ENCODE measurements at places on chromosomes 11 and 22.

GRCh38 chr11:118842369-118842768 lies 41.3 kb upstream of the CXCR5 start:
- no peak for DNase-seq

DNA sequence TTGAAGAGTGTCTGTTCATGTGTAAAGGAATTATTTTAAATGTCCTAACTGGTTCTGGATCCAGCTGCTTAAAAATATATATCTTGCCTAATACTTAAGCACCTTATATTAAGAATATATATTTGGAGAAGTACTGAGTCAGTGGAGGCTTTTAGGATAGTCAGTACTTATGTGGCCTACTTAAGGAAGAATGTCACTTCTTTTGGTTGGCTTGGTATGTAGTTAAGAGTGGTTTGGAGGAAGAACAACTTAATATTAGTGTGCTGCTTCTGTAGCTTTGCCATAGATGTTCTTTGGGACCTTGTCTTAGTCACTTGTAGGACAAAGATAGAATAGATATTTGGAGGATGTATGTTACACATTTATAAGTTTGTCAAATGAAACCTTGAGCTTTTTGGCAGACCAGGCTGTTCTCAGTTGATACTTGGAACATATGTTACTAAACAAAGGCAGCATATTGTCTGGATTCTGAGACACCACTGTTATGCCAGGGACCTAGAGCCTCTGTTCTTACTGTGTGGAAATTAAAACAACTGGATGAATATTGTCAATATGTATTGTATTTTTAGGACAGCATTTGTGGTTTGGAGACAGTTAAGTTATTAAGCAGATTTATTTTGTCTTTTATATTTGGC lies 4.9 kb downstream of the HIPK3 start:
- no peak for DNase-seq

DNA sequence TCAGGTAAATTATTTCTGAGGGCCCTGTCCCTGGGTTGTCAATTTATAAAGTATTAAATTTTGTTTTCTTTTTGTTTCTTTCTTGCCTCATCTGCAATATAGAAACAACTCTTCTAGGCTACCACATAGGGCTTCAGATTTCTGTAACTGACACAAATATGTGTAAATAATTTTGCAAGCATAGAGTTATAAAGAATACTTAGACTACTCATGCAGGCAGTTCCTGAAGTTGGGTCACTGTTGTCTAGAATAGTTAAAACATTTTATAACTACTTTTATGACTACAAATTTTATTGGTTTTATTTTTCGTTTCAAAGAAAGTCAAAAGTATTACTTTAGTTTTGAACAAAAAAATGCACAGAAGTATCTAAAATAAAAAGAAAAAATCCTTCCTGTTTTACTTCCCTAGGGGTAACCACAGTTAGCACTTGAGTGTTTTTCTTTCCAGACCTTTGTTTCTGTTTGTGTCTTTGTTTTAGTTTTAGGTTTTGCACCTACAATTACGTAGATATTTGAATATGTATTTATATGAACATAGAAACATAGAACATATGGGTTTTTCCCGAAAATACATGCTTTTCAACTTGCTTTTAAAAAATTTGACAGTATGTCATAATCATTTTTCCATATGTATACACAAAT lies 12.4 kb upstream of the TMEM123 start:
- peak; percentile 31 for DNase-seq

- no peak for DNase-seq
These were observed 51.7 kb downstream of the ZBTB16 start for GRCh38 chr11:114110952-114111947.

GRCh38 chr11:70727021-70727420 lies 328.7 kb downstream of the CTTN start:
- no peak for DNase-seq

DNA sequence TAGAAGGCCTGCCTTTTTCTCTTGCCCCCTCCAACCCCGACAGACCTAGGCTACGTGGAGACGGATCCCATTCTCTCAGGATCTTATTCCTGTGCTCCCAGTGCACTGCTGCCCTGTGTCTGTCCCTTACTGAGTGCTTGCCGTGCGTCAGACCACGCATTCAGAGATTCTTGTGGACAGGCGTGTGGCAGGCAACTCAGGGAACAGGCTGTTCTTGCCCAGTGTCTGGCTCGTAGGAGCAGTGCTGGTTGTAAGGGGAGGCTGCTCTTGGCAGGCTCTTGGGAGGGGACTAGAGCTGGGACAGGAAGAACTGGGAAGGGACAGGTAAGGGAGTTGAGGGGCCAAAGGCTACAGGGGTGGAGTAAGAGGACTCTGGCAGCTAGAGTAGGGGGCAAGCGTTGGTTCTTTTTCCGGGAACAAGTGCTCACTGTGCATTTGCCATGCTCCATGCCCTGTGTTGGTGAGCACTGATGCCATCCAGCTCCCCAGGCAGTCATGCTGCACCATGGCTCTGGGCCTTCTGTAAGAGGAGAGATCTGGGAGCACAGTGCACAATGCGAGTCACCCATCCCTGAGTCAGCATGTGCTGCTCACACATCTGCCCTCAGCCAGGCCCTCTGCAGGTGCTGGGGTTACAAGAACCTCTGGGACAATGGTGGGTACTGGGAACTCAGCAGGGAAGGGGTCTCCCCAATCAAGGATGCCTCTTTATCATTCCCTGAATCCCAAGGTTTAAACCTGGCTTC lies 119.1 kb downstream of the TBC1D22A start:
- DNase-seq, result no peak

DNA sequence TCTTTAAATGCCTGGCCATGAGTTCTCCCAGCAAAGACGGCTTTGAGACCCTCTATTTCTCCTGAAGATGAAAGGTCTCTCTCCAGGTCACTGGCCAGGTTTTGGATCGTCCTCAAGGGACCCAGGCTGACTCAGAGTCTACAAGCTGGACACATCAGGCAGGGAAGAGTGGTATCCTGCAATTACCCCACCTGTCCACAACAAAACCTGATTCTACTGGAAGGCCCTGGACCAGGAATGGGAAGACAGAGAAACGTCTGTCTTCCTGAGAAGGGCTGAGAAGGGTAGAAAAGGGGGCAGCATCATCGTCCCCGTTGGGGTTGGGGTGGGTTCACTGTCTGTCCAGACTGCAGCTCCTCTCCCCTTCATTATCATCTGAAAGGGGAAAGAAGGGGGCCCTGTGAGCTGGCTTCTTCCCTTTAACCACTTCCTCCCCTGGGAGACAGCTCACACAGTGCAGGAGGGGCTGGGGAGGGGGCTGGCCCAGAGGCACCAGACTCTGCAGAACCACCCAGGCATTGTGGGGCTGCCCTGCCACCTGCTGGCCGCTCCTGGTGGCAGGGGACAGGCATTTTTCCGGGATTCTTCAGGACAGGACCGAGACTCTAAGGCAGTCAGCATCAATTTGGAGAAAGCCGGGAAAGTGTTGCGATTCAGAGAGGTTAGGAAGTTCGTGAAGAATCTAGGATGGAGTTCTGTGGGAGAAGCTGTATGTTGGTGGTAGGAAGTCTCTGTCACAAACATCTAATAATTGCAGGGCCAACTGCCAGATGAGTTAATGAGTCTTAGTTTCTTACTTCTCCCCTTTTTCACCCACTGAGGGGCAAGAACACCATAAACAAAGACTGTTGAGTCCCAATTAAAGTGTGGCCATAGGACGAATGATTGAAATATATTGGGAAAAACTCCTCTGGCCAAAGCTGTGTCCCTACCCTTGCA lies 57.6 kb downstream of the SYN3 start:
- peak; percentile 42 for DNase-seq

- peak; percentile 30 for DNase-seq
These were observed 1.6 kb downstream of the EFEMP2 start for GRCh38 chr11:65870706-65871681.

DNA sequence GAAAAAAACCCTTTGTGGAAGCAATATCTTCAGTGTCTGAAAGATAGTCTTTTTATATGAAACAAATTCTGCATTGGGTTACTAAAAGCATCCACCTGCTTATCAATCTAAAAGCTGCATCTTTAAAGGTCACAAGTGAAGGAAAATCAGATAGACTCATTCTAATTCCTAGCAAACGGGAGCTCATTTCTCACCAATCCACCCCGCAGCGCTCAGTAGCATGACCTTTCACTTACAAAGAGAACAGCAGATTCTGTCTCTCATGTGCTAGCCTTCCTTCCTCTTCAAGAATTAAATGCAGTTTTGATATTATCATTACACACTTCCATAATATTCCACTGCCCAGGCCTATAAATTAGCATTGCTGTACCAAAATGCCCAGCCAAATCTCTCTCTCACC lies 212.9 kb downstream of the CADM1 start:
- no peak for DNase-seq

DNA sequence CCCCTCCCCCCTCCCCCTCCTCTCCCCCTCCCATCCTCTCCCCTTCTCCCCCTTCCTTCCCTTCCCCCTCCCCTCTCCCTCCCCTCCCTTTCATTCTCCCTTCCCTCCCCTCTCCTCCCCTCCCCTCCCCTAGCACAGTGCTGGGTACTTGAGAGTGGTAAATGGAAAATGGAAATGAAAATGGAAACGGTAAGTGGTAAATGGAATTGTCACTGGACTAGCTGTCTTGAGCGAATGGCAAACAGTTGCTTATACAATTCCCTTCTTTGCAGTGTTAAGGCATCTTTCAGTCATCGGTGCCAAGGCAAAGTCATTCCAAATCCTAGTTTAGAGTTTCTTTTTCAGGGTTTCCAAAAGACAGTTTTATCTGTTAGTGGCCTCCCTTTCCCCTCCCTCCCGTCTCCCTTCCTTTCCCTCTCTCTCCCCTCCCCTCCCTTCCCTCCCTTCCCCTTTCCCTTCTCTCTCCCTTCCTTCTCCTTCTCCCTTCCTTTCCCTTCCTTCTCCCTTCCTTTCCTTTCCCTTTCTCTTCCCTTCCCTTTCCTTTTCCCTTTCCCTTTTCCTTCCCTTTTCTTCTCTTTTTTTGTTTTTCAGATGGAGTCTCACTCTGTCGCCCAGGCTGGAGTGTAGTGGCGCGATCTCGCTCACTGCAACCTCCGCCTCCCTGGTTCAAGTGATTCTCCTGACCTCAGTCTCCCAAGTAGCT lies 47.3 kb downstream of the GRAMD1B start:
- DNase-seq, result no peak

- DNase-seq, result no peak
These were observed 640.6 kb downstream of the TBC1D22A start for GRCh38 chr22:47402876-47403525.

GRCh38 chr22:42171946-42172719 lies 41.5 kb upstream of the CYP2D6 start:
- DNase-seq, result no peak

DNA sequence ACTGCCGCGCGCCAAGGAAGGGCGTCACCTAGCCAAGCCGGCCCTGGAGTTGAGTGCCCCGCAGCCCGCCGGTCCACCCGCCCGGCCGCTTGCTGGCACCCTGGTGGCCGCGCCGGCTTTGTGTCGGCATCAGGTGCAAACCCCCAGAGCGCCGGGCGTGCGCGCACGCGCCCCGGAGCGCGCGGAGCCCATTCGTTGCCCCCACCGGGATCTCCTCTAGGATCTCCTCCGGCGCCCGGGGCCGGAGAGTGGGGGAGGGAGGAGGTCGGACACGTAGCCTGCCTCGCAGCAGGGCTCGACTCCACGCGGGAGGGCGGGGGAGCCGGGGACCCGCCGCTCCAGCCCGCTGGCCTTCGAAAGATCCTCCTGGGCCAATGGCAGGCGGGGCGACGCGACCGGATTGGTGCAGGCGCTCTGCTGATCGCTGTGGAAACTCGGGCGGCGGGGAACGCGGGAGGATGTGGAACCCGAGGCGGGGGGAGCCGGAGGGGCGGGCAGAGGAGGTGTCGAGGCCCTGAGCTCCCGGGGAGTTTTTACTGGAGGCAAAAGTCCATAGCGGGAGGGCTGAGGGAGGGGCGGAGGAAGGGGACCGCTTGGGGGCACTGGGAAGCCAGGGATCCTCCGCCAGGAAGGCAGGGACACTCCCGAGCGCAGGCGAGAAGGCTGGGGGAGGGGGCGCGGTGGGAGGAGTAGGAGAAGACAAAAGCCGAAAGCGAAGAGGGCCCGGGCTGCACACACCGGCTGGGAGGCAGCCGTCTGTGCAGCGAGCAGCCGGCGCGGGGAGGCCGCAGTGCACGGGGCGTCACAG lies at the start of gene FADS2:
Gene FADS2, plus strand, starts transcription at position 730 of the 808 bp plus-strand sequence. CDS start 91 bp downstream, outside the sequence.
- DNase-seq, result peak; percentile 88

GRCh38 chr11:100774859-100775258 lies 87.8 kb downstream of the ARHGAP42 start:
- no peak for DNase-seq

- DNase-seq, result no peak
These were observed 21.4 kb downstream of the SCUBE2 start for GRCh38 chr11:9069862-9070470.

GRCh38 chr22:44632541-44633396 lies 69.2 kb upstream of the PRR5 start:
- no peak for DNase-seq

DNA sequence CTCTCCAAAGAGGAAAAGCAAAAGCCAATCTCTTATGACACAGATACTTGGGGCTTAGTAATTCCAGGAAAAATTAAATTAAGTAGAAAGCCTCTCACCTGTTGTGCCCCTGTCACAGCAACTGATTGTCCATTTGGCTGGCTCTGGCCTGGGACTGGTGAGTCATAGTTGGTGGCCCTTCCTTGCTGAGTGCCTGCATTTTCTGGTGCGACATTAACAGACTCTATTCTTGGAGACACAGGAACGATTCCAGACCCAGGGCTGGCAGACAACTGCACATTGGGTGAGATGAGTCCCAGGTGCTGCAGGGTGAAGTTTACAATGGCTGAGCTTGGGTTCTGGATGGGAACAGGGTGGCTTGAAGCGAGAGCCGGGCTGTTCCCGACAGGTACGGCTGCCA lies 15.6 kb downstream of the E2F8 start:
- DNase-seq, result no peak

DNA sequence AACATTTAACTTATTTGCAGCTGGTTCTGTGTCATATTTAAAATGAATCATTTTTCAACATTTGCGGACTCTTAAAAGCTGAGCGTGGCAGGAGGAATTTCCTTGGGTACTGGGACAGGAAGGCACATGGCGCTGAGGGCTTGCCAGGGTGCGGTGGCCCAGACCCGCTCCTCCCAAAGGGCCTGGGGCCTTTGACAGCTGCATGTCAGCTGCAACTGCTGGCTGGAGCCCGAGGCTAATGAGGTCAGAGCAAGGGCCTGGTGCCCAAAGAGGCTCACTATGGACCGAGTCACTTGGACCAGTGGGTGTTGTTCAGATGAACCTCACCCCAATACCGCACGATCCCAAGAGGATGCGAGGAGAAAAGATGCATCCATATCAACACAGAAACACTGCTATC lies 326.9 kb downstream of the CTTN start:
- no peak for DNase-seq

DNA sequence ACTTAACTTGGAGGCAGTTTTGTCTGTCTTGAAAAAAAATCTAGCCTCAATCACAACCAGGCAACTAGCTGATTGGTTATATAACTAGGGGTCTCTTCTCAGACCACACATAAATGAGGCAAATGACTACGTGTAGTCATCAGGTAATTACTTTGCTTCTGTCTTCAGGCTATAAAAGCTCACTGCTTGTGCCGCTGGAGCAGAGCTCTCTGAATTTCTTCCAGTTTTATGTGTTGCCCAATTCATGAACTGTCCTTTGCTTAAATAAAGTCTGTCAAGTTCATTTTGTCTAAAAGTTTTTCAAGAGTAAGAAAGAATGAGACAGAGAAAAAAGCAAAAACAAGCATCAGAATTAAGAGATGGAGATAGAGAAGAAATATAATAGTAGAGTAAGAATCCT lies 93.4 kb downstream of the MUC15 start:
- no peak for DNase-seq

GRCh38 chr11:121604152-121604551 lies 151.4 kb upstream of the SORL1-AS1 start:
- no peak for DNase-seq

GRCh38 chr11:86790195-86790725 lies 10.1 kb upstream of the PRSS23 start:
- no peak for DNase-seq
